NCI-H2081 treated with DMSO at 0.1 percent for 48 hours (cell line): ENCODE measurements at places on chromosomes 6 and 20.

DNA sequence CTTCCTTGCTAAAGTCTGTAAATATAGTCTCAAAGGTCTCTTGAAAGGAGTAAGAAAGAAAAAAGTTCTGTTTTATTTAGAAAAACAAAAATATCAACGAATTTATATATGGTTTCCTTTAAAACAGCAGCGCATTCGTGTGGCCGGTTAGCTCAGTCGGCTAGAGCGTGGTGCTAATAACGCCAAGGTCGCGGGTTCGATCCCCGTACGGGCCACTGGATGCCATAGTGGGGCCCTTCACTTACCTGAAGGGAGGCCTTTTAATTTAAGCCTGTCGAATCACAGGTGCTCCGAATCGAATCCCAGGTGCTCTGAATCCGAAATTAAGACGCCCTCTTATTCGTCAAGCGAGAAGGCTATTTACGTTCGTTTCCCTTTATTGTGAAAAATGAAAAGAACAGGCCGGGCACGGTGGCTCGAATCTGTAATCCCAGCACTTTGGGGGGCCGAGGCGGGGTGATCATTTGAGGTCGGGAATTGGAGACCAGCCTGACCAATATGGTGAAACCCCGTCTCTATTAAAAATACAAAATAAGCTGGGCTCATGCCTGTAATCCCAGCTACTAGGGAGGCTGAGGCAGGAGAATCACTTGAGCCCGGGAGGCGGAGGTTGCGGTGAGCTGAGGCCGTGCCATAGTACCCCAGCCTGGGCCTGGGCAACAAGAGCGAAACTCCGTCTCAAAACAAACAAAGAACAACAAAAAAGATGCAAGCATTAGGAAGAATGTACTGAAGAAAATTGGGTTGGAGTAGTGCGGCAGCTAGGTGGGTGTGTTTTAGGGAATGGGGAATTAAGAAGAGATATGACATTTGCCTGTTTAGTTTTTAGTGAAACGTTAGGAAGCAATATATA, 195.8 kb upstream of the ZNF184 start:
- DNase-seq, result peak; percentile 58

DNA sequence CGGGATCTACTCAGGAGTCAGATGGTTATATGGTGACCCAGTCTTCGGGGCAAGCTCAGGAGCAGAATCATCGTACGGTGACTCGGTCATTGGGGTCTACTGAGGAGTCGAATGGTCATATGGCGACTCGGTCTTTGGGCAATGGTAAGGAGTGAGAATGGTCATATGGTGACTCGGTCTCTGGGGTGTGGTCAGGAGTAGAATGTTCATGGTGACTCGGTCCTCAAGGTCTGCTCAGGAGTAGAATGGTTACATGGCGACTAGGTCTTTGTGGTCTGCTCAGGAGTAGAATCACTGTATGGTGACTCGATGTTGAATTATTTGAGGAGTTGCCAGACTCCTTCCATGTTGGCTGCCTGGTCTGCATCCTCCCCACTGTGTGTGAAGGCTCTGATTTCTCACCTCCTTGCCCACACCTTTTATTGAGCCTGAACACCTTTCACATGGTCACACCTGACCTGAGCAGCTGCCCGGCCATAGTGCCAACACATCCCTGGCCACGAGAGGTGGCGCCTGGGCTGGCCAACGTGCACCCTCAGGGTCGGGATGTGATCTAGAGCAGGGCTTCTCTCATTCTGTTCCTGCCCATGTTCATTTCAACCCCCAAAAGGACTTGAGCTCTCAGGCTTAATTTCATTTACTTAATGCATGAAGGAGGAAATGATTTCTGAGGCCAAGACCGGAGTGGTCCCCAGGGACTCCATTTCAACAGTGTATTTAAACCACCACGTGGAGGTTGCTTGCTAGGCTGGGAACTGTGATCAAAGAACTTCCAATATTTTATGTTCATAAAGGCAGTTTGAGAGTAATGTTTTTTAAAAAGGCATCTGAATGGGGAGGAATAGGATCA, 119.5 kb downstream of the PHACTR3 start:
- DNase-seq, result no peak

- no peak for DNase-seq
Measured at GRCh38 chr6:157218371-157219198, 104.7 kb downstream of the TMEM242 start.

DNA sequence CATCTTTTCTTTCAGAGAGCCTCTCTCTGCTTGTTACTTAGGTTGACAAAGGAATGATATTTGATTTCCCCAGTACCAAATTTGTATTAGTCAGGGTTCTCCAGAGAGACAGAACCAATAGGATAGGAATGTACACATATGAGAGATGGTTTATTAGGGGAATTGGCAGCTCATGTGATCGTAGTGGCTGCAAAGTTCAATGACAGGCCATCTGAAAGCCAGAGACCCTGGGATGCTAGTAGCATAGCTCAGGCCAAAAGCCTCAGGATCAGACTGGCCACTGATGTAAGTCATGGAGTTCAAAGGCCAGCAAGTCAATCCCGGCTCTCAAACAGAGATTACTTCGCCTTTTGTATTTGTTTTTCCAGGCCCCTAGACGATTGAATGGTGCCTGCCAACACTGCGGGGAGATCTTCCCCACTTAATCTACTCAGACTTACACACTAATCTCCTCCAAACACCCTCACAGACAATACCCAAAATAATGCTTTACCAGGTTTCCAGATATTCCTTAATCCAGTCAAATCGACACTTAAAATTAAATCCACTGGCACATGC, 215.5 kb downstream of the ALDH8A1 start:
- DNase-seq, result no peak

- DNase-seq, result no peak
Measured at GRCh38 chr6:36039112-36039511, 11.5 kb downstream of the MAPK14 start.

DNA sequence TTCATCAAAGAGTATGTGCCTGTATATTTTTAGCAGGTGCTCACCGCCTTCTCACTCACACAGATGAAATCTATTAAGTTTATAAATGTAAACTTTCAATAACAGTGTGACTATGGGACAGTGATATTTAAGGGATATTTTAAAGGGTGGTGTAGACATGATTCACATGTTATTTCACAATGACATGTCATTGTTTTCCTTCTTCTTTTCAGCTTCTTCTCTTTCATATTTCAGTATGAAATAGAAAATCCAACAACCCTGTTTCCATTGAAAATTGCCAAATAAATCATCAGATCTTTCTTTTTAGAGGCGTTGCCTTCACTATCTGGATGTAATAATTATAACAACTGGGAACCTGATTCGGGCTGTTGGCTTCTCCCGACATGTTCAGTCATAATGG, 54.8 kb downstream of the PFDN4 start:
- DNase-seq, result no peak
